ENCODE measurements at places on chromosomes 13 and 19.

- no peak for DNase-seq
These were observed 212.9 kb downstream of the PCDH9 start for GRCh38 chr13:67017276-67017675.

- no peak for DNase-seq
These were observed 30.1 kb upstream of the PEPD start for GRCh38 chr19:33551676-33552075.

DNA sequence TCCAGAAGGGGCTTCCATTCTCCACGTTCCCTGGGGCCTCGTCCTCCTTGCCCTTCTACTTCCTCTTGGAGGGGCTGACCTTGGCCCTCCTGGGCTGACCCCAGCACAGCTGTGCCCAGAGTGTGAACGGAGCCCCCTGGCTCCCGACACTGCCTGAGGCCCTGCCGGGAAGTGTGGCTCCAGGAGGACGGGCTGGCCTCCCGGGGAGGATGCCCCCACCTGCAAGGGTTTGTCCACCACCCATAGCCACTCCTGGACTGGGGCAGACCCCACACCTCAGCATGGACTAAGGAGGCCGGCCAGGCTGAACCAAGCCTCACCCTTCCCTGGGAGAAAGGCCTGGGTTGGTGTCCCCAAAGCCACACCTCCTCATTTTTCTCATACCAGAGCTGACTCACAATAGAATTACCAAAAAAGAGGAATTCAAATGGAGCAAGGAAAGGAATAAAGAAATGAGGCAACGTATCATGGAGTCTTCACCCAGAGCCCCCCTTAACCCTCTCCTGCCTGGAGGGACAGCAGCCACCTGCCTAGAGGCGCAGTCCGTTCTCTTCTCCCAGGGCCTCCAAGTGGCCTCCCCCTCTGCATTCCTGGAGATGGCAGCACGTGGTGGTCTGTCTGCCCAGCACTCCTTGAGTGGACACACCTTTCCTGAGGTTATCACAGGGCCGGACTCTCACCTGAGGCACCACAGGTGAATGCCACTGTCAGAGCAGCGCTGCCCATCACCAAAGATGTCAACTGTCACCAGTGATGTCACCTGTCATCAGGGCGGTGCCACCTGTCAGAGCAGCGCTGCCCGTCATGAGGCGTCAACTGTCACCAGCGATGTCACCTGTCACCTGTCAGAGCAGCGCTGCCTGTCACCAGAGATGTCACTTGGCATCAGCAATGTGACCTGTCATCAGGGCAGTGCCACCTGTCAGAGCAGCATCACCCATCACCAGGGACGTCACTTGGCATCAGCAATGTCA is 3.1 kb upstream of the C13orf46 start:
- no peak for DNase-seq

DNA sequence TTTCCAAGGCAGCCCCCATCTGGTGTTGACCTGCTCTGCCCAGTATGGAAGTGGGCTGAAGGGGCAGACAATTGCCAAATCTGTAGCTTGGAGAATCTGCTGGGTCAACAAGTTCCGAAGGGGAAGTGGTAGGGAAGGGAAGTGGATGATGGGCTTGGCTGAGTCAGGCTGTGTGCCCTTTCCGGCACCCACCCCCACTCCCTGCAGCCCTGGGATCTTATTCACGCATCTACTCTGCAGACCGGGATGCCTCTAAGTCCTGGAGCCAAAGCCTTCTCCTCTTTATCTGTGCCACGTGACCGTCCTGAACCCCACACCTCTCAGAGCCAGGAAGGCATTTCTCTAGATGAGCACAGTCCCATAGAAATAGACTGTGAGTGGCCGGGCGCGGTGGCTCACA is 7.5 kb upstream of the C5AR2 start:
- DNase-seq, result no peak

- DNase-seq, result no peak
These were observed 5.5 kb upstream of the AKAP11 start for GRCh38 chr13:42266473-42266872.

GRCh38 chr13:99013951-99014350 is 36.1 kb upstream of the DOCK9 start:
- DNase-seq, result no peak

DNA sequence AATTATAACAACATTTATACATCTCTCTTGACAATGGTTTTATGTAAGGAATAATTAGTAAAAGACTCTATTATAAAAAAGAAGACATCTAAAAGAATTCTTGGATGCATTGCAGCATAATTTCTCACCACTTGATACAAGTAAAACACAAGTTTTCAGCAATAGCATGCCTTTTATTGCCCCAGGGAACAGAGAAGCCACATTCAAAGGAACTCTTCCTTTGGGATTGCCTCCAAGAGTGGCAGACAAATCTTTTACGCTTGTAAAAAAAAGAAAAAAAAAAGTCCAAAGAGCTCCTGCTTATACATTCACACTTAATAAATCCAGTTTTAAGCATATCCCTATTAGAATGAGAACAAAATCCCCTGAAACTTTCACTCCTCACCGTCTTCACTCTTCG is 2357.8 kb upstream of the PCDH20 start:
- DNase-seq, result no peak

- no peak for DNase-seq
These were observed 703 bp downstream of the NEK3 start for GRCh38 chr13:52158629-52159158.

GRCh38 chr13:76229281-76229680 is 593.2 kb downstream of the LMO7 start:
- DNase-seq, result no peak

- peak; percentile 15 for DNase-seq
These were observed 27.4 kb upstream of the TIMM44 start for GRCh38 chr19:7970716-7971448.

Data from stimulated activated CD4-positive, alpha-beta T cell treated with anti-CD3 and anti-CD28 coated beads, Interleukin-15, amount 100 ng/mL, for 48 hours (primary cell).